ENCODE measurements at places on chromosomes 1 and 21.

GRCh38 chr1:162381383-162381782 lies at the start of gene C1orf226:
TSS of gene C1orf226 (plus strand) at chr1:162381728. CDS start at chr1:162381902, 174 bp downstream.
- no peaks in the 10 kb centered on the region for H3K4me1 ChIP-seq
- peaks cover 2% of the 10 kb centered on the region for H3K27me3 ChIP-seq
- H3K36me3 ChIP-seq, result no peaks in the 10 kb centered on the region
- H3K27ac ChIP-seq, result no peak within 1 kb of the TSS
- no peak for DNase-seq

- no peaks in the 10 kb centered on the region for H3K4me1 ChIP-seq
- no peaks in the 10 kb centered on the region for H3K36me3 ChIP-seq
- H3K4me3 ChIP-seq, result no peak overlapping the region
- DNase-seq, result no peak
- H3K27me3 ChIP-seq, result no peaks in the 10 kb centered on the region
These were observed 35.1 kb downstream of the SLC44A5 start for GRCh38 chr1:75575837-75576236.

- DNase-seq, result no peak
- no peaks in the 10 kb centered on the region for H3K36me3 ChIP-seq
- H3K27me3 ChIP-seq, result no peaks in the 10 kb centered on the region
- H3K4me3 ChIP-seq, result no peak overlapping the region
These were observed 351.5 kb downstream of the USP25 start for GRCh38 chr21:16081304-16081703.

- no peak for DNase-seq
- no peaks in the 10 kb centered on the region for H3K27me3 ChIP-seq
- H3K4me1 ChIP-seq, result no peaks in the 10 kb centered on the region
- no peaks in the 10 kb centered on the region for H3K36me3 ChIP-seq
- no peak overlapping the region for H3K4me3 ChIP-seq
These were observed 199.1 kb downstream of the USP25 start for GRCh38 chr21:15928686-15929425.

DNA sequence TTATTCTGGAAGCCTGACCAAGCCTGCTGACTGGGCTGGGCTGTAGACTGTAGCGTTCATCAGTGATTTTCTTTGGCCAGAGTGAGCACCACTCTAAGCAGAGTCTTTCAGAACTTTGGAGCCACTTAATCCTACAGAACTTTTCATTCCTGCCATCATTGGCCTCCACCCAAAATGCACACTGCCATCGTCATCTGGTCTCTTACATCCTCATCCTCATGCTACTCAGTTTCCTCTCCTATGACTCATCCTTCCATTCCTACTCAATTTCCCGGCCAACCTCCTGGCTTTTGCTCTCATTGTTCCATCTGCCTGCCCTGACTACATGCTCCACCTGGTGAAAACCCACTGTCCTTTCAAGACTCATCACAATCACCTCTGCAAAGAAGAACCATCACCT lies 233.8 kb upstream of the USP25 start:
- H3K27ac ChIP-seq, result no peak overlapping the region
- H3K27me3 ChIP-seq, result peaks cover 2% of the 10 kb centered on the region
- no peak for DNase-seq
- H3K36me3 ChIP-seq, result no peaks in the 10 kb centered on the region

GRCh38 chr1:89484092-89485038 lies 40.3 kb upstream of the LRRC8B start:
- H3K36me3 ChIP-seq, result no peaks in the 10 kb centered on the region
- peaks cover 37% of the 10 kb centered on the region for H3K4me1 ChIP-seq
- no peak overlapping the region for H3K27ac ChIP-seq
- DNase-seq, result no peak

DNA sequence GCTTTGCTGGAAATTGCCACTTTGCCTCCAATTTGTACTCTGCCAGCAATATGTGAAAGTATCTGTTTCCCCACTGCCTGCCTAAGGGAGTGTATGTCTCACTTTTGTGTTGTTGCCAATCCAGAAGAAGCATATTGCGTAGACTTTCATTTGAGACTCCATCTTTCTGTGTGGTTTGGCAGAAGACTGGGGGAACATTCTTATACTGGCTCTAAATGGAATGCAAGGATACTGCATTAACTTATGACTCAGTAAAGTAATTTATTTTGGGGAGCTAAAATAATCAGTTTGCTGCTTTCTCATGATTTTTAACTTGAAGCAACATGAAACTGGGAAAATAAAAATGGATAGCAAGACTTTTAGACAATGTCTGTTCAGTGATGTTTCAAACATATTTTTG lies 107.7 kb upstream of the TMPRSS2 start:
- H3K27me3 ChIP-seq, result peaks cover 8% of the 10 kb centered on the region
- no peaks in the 10 kb centered on the region for H3K4me1 ChIP-seq
- DNase-seq, result no peak
- no peak overlapping the region for H3K27ac ChIP-seq
- no peak overlapping the region for H3K4me3 ChIP-seq

DNA sequence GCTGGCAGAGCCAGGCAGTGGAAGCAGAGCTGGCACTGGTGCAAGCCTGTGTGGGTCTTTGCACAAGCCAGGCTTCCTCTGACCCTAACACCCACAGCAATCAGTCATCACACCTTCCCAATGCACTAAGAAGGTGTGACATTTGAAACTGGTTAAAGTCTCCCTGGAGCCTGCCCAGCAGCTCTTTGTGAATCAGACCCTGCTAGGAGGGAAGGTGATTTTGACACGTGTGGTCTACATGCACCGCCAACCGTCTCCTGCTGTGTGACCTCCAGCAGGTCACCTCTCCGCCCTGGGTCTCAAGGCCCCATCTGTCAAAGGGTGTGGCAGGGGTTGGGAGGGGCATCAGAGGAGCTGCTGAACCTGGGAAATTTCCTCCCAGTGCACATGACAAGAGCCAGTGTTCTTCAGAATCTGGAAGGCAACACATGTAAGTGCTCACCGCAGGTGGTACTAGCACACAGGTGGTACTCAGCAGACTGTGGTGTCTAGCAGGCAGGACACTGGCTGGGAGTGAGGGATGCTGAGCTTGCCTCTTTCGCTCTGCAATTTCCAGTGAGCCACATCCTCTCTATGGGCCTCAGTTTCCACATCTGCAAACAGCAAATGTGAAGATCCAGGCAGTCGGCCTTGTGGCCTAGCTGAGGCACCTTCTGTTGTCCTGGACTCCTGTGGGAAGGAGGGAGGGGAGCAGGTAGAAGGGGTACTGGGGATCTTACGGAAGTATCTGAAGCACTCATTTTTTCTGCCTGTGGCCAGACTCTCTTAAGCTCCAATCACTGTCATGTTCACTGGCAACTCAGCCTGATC lies 123.2 kb downstream of the DMRTB1 start:
- peaks cover 11% of the 10 kb centered on the region for H3K4me1 ChIP-seq
- H3K4me3 ChIP-seq, result no peak overlapping the region
- no peak for DNase-seq
- H3K36me3 ChIP-seq, result no peaks in the 10 kb centered on the region

DNA sequence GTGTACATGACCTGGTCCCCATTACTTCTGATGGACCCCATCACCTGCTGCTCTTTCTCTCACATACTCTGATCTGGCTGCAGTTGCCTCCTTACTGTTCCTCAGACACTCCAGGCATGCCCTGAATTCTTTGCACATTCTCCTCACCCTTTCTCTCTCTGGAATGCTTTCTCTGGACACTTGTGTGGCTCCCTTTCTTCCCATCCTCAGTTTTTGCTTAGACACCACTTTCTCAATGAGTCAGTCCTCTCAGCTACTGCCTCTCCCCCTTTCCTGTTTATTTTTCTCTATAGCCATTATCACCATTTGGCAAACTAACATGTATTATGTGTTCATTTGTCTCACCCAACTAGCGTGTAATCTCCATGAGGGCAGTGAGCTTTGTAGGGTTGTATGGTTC lies 28.1 kb downstream of the PLXNA2 start:
- no peak for DNase-seq
- no peak overlapping the region for H3K27ac ChIP-seq
- no peaks in the 10 kb centered on the region for H3K36me3 ChIP-seq
- H3K4me1 ChIP-seq, result no peaks in the 10 kb centered on the region

DNA sequence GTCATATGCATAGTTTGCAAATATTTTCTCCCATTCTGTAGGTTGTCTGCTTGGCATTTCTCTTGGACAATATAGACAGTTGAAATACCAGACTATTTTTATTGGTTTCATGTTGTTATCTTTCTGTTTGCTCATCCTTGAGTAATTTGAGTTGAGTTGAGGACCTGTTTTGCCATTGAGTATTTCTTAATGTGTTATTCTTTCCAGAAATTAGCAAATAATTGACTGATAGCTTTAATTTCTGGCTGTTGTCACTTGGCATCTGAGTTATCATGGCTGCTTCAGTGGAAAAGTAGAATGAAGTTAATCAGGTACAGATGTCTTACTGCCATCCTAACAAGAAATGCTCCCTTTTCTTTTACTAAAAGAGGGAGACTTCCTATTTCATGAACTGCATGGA lies 264.8 kb upstream of the DUSP10 start:
- no peak overlapping the region for H3K4me3 ChIP-seq
- H3K36me3 ChIP-seq, result no peaks in the 10 kb centered on the region
- H3K27me3 ChIP-seq, result peaks cover 7% of the 10 kb centered on the region
- no peak overlapping the region for H3K27ac ChIP-seq

- no peaks in the 10 kb centered on the region for H3K36me3 ChIP-seq
- H3K27ac ChIP-seq, result no peak overlapping the region
- no peak for DNase-seq
- no peak overlapping the region for H3K4me3 ChIP-seq
These were observed 14.8 kb upstream of the ZNF436 start for GRCh38 chr1:23384312-23385058.

- peaks cover 5% of the 10 kb centered on the region for H3K27me3 ChIP-seq
- no peak for DNase-seq
- no peak overlapping the region for H3K27ac ChIP-seq
These were observed 26.8 kb upstream of the BACH1 start for GRCh38 chr21:29271927-29272333.

DNA sequence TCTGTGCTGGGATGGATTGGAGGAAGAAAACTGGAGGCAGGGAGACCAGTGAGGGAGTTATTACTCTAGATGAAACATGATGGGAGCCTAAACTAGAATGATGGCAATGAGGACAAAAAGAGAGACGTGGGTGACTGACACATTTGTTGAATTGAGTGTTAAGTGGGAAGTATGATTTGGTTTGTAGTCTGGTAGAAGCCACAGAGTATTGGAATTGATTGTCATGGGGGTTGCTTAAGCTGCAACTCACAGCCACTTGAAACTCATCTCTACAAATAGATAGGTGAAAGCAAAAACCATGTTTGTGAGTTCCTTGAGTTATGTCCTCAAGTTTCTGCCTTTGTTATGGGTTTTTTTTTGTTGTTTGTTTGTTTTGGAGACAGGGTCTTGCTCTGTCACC lies 28.4 kb downstream of the FABP3 start:
- DNase-seq, result no peak
- no peaks in the 10 kb centered on the region for H3K4me1 ChIP-seq
- H3K27ac ChIP-seq, result no peak overlapping the region

GRCh38 chr1:69733061-69733460 lies 165.3 kb downstream of the LRRC7 start:
- H3K27ac ChIP-seq, result no peak overlapping the region
- no peaks in the 10 kb centered on the region for H3K4me1 ChIP-seq
- no peaks in the 10 kb centered on the region for H3K27me3 ChIP-seq
- H3K36me3 ChIP-seq, result no peaks in the 10 kb centered on the region
- no peak for DNase-seq
- H3K4me3 ChIP-seq, result no peak overlapping the region

- no peak overlapping the region for H3K27ac ChIP-seq
- no peak overlapping the region for H3K4me3 ChIP-seq
- H3K36me3 ChIP-seq, result peaks cover 2% of the 10 kb centered on the region
- H3K4me1 ChIP-seq, result peaks cover 15% of the 10 kb centered on the region
These were observed 15.2 kb downstream of the CHML start for GRCh38 chr1:241624935-241625334.

GRCh38 chr1:6280761-6281451 lies 20.0 kb upstream of the GPR153 start:
- no peak overlapping the region for H3K4me3 ChIP-seq
- no peaks in the 10 kb centered on the region for H3K27me3 ChIP-seq
- DNase-seq, result no peak
- no peak overlapping the region for H3K27ac ChIP-seq

GRCh38 chr1:155050560-155051341 lies at the start of gene ADAM15:
TSS of gene ADAM15 (plus strand) at chr1:155051316. CDS start at chr1:155051387, 71 bp downstream.
- peak within 1 kb of the TSS; percentile 88 for H3K27ac ChIP-seq
- no peaks in the 10 kb centered on the region for H3K36me3 ChIP-seq
- peak within 1 kb of the TSS; percentile 88 for H3K4me3 ChIP-seq
- peaks cover 28% of the 10 kb centered on the region for H3K4me1 ChIP-seq

- peak within 1 kb of the TSS; percentile 82 for H3K4me3 ChIP-seq
- DNase-seq, result peak; percentile 42
- H3K36me3 ChIP-seq, result no peaks in the 10 kb centered on the region
- peaks cover 76% of the 10 kb centered on the region for H3K27me3 ChIP-seq
- peaks cover 5% of the 10 kb centered on the region for H3K4me1 ChIP-seq
These were observed at the start of gene MEX3A for GRCh38 chr1:156082309-156083091. TSS of gene MEX3A (minus strand) at chr1:156082465. CDS start at chr1:156081998, 467 bp downstream.

GRCh38 chr1:219172821-219173220 lies 857 bp upstream of the LYPLAL1 start:
- DNase-seq, result no peak
- no peak overlapping the region for H3K27ac ChIP-seq
- H3K36me3 ChIP-seq, result peaks cover 17% of the 10 kb centered on the region
- H3K4me3 ChIP-seq, result no peak overlapping the region

- H3K27me3 ChIP-seq, result no peaks in the 10 kb centered on the region
- peaks cover 67% of the 10 kb centered on the region for H3K4me1 ChIP-seq
- peak overlapping the region; percentile 92 for H3K27ac ChIP-seq
These were observed 1.9 kb upstream of the SAMSN1 start for GRCh38 chr21:14547834-14548513.

DNA sequence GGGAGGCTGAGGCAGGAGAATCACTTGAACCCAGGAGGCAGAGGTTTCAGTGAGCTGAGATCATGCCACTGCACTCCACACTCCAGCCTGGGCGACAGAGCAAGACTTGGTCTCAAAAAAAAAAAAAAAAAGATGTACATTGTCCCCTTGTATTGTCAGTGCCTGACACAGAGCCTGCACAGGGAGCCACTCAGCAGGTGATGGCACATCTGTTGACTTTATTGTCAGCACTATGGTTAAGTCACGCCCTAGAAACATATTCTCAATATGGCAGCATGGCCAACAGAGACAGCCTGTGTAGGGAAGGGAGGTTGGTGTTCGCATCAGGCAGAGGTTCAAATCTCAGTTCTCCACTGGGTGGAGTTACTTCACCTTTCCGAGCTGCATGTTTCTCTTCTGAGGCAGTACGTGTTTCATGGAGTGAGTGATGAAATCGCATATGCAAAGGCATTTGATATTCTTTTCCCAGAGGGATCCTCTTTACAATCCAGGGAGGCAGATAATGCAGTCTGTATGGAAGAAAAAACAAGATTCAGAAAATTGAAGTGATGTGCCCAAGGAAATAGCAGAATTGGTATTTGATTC lies 20.6 kb downstream of the LAMC2 start:
- H3K4me3 ChIP-seq, result no peak overlapping the region
- DNase-seq, result no peak
- H3K27me3 ChIP-seq, result peaks cover 9% of the 10 kb centered on the region
- no peaks in the 10 kb centered on the region for H3K36me3 ChIP-seq
- H3K27ac ChIP-seq, result no peak overlapping the region
- H3K4me1 ChIP-seq, result no peaks in the 10 kb centered on the region

GRCh38 chr1:1069056-1069710 lies 4.9 kb downstream of the RNF223 start:
- H3K27me3 ChIP-seq, result peaks cover 3% of the 10 kb centered on the region
- DNase-seq, result peak; percentile 84
- no peaks in the 10 kb centered on the region for H3K36me3 ChIP-seq
- no peak overlapping the region for H3K27ac ChIP-seq
